ENCODE measurements at places on chromosomes 2 and 18.

GRCh38 chr2:46171996-46172546 is 125.1 kb upstream of the EPAS1 start:
- DNase-seq: no peak

DNA sequence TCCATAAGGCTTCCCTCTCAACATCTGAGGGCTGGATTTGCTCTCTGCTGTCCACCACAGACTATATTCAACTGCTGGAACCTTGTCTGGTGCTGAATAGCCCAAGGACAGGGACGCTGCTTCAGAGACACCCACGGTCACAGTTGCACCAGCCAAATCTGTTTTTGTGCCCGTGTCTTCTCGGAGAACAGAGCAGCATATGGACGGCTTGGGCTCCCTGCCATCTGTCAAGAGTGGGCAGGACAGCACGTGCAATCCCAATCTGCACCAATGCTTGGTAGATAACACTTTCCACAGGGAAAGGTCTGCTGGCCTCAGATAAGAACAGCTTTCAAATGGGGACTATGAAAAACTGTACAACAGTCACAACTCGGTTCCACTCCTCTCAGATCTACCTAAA is 466.1 kb downstream of the TGIF1 start:
- DNase-seq: no peak

DNA sequence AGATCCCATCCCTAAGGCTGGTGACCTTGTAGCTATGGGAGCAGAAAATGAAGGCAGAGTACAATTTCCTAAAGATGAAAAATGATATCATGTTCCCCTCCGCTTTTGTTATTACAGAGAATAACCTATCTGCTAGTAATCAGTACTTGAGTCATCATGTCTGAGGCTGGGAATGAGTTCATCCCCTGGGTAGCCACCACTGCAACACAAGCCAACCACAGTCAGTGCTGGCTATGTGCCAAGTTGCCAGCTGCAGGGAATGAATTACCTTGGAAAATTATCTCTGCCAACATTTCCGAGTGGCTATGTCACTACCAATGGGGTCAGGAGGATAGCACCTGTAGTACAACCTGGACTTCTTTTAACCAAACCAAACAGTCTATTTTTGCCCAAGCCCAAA is 1094.7 kb upstream of the DDX18 start:
- no peak for DNase-seq

DNA sequence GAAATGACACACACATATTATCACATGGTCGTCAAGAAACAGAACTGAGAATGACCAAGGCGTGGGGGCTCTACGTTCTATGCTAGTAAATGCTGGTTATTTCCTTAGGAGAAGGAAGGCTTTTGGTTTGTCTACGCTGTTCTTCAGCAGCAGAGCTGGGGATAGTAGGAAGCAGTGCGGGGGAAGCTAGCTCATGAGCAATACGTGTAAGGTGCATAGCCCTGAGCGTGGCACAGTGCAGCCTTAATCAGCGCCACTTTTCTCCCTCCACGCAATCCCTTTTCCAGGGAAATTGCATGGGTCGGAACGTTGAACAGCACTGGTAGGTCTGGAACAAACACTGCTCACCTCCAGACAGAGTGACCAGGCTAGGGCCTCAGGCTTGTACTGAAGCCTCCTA is 199.6 kb upstream of the FBXO11 start:
- no peak for DNase-seq

DNA sequence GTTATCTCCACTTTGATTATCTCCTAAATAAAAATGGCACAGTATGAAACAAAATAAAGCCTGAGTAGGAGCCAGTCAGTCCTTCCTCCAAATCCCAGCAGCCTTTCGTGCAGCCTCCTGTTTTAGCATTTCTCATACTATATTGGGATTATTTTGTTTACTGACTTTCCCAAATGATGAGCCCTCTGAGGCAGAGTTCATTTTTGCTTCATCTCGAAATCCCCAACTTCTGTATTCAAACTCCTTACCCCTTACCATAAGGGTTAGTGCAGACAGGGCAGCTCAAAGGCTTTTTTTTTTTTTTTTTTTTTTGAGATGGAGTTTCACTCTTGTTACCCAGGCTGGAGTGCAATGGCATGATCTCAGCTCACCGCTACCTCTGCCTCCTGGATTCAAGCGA is 113.3 kb upstream of the FOSL2 start:
- DNase-seq: no peak

DNA sequence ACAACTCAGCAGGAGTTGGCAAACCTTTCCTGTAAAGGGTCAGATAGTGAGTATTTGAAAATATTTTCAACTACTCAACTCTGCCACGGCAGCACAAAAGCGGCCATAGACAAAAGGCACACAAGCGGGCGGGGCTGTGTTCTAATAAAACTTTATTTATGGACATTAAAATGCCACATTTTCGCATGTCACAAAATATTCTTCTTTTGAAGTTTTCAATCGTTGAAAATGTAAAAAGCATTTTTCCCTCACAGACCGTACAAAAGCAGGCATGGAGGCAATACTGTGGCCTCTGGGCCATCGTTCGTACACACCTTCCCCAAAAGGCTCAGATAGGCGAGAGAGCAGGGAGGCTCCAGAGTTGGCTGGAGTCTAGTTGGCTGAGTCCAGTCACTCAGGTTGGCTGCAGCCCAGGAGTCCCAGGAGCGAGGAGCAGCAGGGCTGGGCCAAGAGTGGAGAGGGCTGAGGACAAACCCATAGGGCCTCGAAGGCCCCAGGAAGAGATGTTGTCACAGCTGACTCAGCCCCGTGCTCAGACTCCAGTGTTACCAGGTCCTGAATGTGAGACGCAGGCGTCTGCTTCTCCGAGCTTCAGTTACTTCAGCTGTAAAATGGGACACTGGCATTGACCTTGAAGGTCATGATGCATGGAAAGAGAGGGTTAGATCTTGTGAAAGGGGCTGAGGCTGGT is 42.5 kb downstream of the SDC1 start:
- no peak for DNase-seq

DNA sequence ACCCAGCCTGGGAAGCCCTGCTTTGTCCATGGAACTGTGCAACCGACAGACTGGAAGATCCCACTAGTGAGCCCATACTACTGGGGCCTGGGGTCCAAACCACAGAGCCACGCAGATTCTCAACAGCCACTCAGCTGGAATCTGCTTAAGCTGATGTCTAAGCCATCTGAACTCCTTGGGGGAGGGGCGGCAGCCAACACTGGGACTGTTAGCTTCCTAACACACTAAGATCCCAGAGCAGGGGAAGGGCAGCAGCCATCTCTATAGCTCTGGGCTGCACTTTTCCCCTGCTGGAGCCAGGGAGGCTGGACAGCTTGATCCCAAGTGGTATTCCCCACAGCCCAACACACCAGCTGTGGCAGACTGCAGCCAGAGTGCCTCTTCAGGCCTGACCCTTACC is 118.3 kb downstream of the RPRM start:
- DNase-seq: no peak

GRCh38 chr18:1090758-1091157 is 186.1 kb downstream of the ADCYAP1 start:
- DNase-seq: no peak

- no peak for DNase-seq
Measured at GRCh38 chr2:178934571-178934970, 115.4 kb downstream of the CCDC141 start.

DNA sequence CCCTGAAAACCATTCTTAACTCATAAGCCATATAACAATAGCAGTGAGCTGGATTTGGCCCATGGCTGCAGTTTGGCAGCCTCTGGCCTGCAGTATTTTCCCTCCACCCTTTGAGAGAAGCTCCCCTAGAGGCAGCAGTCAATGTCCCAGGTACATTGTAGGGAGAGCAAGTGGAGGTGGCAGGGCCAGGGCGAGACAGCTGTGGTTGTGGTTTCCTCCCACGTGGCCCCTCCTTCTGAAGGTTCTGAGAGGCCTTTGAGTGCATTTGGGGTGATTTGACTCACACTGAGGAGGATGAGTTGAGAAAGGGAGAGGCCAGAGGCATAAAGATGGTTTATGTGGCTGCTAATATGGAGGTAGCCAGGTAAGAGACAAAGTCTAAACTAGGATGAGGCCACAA is 45.5 kb upstream of the LDAH start:
- DNase-seq: no peak

DNA sequence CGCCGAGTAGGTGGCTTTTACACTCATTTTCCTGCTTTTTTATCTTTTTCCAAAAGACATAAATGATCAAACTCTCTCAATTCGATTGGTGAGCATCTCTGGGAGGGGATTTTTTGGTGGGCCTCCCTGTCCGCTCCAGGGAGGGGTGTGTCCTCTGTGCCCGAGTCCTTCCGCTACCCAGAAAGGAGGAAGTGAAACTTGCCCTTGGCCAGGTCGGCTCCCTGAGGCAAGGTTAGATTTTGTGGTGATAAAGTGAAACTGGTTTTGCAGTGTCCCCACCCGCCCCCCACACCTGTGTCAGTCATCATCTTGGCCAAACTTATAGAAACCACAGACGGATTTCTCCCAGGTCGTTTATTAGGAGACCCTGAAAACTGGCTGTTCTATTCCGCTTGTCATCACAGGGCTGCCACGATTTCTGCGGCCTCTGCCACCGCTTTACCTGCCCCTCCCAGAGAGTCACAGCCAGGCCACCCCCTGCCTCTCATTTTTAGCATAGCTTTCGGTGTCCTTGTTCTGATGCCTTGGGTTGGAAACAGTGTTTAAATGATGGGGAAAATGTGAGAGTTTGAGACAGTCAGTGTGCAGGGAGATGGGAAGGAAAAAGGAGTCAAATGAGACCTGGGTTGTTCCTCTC is 93.6 kb downstream of the SH3BP4 start:
- DNase-seq: no peak

DNA sequence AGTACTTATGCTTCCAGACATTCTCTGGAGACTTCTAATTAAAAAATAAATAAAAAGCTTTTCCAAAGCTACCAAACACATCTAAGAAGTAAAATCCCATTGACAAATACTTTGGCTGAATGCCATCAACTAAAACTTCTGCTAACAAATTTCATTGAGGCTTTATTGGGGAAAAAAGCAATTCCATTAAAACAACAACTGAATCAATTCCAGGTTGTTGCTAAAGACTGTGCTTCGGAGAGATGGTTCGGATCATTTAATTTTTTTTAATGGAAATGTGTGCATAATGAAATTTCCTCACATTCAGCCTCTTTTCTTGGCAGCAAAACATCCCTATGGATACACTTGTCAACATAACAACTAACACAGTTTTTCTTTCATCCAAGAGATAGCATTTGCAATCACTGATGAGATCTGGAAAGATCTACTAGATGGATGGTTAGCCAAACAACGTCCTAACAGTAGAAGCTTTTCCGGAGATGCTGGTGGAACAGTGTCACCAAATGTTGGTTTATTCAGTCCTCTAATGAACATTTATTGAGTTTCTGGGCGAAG is 446.1 kb upstream of the FAM98A start:
- no peak for DNase-seq

- DNase-seq: no peak
Measured at GRCh38 chr18:28735731-28736130, 558.8 kb upstream of the CDH2 start.

DNA sequence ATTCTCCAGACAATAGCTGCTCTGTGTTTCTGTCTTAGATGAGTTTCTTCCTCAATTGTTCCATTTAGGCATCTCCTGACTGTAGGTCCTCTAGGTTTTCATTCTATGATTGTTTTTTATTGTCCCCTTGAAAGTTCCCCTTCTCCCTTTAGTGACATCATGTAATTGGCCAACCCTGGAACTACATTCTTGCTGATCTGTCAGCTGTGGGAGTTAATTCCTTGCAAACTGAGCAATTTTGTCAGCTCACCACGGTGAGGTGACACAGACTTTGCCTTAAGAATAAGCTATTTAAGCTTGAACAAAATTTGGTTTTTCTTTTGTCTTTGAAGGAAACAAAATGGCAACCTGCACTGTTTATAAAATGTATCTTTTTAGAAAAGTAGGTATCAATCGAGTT is 95.9 kb downstream of the TXNL1 start:
- DNase-seq: no peak

GRCh38 chr18:3179430-3180089 is 40.2 kb downstream of the MYOM1 start:
- no peak for DNase-seq

GRCh38 chr18:79924814-79925731 is 26.4 kb downstream of the SLC66A2 start:
- DNase-seq: no peak

DNA sequence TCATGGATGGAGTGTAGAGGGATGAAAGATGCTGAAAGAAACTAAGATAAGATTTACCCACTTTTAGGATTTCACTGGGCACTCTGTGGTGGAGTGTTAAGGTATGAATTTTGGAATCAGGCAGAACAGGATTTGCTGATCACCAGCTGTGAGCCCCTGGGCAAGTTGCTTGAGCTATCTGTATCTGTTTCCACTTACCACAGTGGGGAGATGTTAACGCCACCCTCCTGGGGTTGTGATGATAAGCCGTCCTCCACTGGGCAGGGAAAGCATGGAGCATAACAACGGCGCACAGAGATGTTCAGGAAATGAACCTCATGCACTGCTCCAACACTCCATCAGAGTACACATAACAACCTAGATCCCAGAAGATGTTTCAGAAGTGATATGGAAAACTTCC is 160.6 kb downstream of the MTCL1 start:
- no peak for DNase-seq

GRCh38 chr2:60796573-60797509 is 40.8 kb downstream of the PAPOLG start:
- no peak for DNase-seq

DNA sequence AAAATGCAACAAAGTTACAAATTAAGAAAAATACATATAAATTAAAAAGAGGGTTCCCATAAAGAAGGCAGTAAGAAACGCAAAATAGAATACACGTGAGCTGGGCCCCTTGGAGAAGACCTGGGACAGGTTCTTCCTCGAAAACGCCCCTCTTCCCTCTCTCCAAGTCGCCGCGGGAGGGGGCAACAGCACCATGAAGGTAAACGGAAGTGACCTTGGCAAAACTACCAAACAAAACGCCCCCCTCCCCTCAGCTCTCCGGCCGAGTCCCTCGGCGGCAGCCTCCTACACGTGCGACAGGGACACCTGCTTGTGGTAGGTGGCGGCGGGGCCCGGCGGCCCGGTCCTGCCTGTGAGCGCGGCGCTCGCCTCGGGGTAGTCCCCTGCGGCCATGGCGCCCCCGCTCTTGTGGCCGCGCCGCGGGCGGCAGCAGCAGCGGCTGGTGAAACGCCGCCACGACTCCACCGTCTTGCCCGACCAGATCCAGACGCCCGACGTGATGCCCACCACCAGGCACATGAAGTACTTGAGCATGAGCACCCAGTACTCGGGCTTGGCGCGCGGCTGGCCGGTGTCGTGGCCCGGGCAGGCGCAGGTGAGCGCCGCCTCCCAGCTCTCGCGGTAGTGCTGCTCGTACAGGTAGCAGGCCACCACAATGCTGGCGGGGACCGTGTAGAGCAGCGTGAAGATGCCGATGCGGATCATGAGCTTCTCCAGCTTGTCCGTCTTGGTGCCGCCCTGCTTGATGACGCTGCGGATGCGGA is 2.8 kb downstream of the FZD5 start:
- DNase-seq: no peak

DNA sequence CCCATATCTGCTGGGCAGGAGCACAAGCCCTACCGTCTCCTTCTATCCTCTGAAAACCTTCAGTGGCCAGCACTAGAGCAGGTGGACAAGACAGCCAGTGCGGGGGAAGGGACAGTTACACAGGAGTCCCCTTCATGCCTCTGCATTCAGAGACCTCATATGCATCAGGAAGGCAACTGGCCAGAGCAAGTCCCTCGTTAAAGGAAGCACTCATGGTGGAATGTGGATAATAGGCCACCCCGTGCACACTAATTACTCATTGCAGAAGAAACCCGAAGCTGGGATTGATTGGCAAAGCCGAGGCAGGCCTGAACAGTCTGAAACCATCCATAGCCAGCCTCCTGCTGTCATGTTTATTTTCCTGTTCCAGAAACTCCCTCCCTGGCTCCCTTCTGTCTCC is 11.2 kb downstream of the KIAA2012 start:
- no peak for DNase-seq

Data from anterior cingulate cortex (tissue), 58 donors.